ENCODE measurements at places on chromosomes 2 and 18. TPM values are rescaled to one million over a fixed set of nuclear protein-coding genes. Genes with fewer than 3 reads are reported as not detected.
A peak's percentile ranks its signal among the peaks of the same experiment; 100 is the strongest.

OXER1 gene
- 1.3 TPM for total RNA-seq

REG1B gene
- under 0.01 TPM for total RNA-seq

RANBP2 gene
- total RNA-seq = 43.9 TPM

UGT1A10 gene
- under 0.01 TPM for total RNA-seq

MFSD2B gene
- 4.8 TPM for total RNA-seq

DES gene
- total RNA-seq = not detected

RNPEPL1 gene
- total RNA-seq = 45.0 TPM

RAD51AP2 gene
- not detected for total RNA-seq

SCN1A gene
- total RNA-seq = under 0.01 TPM

VIT gene
- not detected for total RNA-seq

ZNF385B gene
- total RNA-seq = not detected

GKN2 gene
- total RNA-seq = not detected

GNAL gene
- total RNA-seq = 0.27 TPM

GALNT13 gene
- total RNA-seq = under 0.01 TPM

CYBRD1 gene
- 39.6 TPM for total RNA-seq

DNA sequence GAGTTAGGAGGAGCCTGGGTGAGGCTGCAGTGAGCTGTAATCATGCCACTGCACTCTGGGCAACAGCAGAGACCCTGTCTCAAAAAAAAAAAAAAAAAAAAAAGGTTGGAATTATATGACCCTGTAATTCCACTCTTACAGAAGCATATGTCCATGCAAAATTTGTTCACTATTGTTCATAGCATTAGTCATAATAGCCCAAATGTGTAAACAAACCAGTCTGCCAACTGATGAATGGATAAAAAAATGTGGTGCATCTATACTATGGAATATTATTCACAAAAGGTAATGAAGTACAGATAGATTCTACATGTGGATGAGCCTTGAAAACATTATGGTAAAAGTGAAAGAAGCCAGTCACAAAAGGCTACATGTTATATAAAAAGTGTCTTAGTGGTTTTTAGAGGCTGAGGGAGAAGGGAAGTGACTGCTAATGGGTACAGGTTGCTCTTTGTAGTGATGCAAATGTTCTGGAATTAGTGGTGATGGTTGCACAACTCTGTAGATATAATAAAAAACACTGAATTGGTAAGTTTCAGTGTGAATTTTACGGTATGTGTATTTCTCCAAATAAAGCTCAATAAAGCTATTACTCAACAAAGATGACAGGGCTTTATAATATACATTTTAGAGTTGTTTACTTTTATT is 9.4 kb downstream of the COA5 start:
- DNase-seq = no peak

DNA sequence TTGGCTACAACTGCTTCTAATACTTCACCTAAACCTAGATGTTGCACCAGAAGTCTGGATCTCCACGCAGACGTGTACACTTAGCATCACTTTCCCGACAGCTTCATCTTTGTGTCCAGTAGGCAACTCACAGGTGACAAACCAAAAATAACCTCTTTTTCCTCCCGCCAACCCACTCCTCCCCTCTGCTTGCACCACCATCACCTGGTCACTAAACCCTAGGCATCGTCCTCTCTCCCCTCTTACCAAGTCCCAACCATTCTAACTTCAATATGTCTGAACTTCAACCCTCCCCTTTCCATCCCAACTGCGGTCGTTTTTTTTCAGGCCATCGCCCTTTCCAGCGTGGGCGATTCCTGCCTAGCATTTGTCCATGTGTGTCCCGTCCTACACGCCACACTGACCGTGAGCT is 413 bp upstream of the CHMP3 start:
- no peak for DNase-seq

DNA sequence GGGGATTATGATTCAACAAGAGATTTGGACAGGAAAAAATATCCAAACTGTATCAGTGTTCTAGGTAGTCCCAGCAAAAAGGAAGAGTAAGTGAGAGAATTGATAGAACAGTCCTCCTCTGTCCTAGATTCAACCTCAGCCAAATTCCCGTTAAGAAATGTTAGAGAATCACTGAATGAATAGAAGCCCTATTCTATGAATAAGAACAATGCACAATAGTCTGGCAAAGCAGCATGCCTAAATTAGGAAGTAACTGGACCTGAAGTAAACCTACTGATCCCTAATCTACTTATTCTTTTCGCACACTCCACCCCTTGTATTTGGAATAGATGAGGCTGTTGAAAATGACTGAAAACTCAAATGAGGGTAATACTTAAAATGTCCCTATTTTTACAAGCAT is 1665.5 kb downstream of the LRP1B start:
- DNase-seq = no peak

GRCh38 chr18:74081966-74082741 is 65.5 kb downstream of the FBXO15 start:
- DNase-seq = peak; percentile 78

DNA sequence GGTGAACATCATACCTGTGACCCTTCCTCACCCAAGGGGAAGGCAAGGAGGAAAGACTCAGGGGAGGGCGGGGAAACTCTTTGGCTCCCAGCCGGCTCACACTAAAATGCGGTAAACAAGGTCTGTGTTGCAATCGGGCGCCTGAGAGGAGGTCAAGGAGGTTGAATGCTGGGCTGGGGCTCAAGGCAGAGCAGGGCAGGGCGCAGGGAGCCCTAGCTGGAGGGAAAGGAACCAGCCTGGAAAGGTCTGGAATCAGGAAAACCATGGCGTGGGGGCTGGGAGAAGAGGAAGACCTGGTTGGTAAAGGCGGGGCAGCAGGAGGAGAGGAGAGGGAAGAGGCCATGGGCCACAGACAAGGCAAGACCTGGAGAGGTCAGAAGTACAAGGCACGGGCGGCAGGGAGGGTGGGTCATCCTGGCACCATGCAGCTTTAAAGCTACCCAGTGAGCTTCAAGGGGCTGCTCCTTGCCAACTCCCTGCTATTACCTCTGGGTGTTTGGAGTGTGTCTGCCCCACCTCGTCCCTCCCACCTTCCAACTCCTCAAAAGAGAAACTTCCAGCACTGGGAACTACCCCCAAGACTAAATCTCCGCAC is 4.8 kb upstream of the TMEM37 start:
- DNase-seq = no peak

- no peak for DNase-seq
Measured at GRCh38 chr2:9087121-9087681, 83.7 kb upstream of the MBOAT2 start.

- DNase-seq = no peak
Measured at GRCh38 chr18:11888726-11889125, 19.4 kb downstream of the MPPE1 start.

GRCh38 chr2:48365476-48365875 is 164.5 kb upstream of the STON1 start:
- DNase-seq = no peak

DNA sequence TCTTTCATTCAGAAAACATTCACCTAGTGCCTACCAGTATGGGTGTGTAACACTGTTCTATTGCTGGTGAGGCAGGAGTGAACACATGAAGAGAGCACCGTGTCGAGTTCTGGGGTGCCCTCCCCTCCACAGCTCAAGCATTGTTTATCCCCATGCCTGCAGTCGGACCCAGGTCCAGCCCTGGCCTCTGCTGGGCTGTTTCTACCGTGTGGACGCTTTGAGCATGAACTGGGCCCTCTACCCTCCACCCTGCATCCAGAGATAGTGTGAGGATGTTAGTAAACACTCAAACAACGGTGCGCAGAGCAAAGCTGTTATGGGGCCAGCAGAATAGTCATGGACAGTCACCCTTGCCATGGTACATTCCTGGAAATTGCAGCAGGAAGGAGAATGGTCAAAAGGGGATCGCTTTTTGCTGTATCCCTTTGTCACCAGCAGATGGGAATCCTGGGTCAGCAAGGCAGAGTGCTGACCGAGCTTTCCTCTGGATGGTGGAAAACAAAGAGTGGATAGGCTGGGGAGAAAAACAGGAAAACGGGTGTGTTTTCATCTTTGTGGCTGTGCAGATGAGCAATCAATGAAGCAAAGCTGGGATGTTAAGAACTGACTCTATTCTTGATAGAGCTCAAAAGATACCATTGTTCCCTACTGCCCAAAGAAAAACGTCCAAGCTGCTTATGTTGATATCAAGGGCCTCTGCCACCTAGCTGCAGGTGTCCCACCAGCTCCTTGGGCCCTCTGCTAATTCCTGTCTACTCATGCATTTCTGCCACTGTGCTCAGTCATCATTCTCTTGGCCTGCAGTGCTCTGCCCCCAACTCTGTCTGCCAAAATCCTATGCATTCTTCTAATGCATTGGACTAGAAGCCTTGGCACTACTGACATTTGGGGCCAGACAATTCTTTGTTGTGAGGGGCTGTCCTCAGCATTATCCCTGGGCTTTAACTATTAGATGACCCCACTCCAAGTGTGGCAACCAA is 38.7 kb downstream of the REEP1 start:
- no peak for DNase-seq

- no peak for DNase-seq
Measured at GRCh38 chr2:96135171-96135570, 3.1 kb downstream of the ASTL start.

- no peak for DNase-seq
Measured at GRCh38 chr18:59606193-59607077, 90.8 kb downstream of the CCBE1 start.

GRCh38 chr18:13283746-13284145 is 65.2 kb downstream of the LDLRAD4 start:
- no peak for DNase-seq

- DNase-seq = no peak
Measured at GRCh38 chr2:221948076-221948475, 350.7 kb downstream of the PAX3 start.

- no peak for DNase-seq
Measured at GRCh38 chr2:18106841-18107240, 228.4 kb downstream of the KCNS3 start.

GRCh38 chr2:127661072-127661649 is 14.2 kb downstream of the LIMS2 start:
- DNase-seq = no peak

GRCh38 chr18:11674119-11674518 is 14.9 kb upstream of the GNAL start:
- DNase-seq = no peak

DNA sequence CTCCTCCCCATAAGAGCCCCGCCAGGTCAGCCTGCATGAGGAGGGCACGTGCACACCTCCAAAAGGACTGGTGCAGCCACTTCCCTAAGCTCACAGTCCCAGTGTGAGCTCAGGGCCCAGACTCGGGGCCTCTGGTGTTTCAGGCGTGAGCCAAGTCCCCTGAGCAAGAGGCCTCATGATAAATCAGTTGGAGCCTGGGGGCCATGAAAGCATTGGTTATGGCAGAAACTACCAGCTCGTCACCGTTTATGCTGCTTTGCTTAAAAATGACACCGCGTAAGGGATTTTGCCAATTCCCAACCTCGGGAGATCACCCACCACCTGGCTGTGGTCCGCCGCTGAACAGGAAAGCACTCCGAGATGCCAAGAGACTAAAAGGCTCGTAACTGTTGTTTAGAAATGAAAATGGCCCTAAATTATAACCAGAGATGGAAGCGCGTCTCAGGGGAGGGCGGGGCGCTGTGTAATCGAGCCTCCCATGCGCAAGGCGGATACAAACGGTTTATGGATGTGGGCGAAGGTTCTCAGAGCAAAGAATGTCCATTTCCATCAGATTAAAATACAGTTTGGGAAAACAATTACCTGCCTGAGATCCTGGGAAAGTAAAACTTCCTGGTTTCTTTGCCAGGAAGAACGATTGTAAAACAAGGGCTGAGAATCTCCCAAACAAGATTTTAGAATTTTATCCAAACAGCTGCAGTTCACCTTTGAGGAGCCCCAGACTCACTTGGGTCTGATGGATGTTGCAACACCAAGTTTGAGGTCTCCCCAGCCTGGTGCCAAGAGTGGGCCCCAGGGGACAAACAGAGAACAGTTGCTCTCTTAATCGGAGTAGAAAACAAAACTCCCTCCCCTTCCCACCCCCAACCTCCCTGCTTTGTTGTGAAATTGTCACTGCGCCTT is 141.4 kb downstream of the BCL2 start:
- no peak for DNase-seq

DNA sequence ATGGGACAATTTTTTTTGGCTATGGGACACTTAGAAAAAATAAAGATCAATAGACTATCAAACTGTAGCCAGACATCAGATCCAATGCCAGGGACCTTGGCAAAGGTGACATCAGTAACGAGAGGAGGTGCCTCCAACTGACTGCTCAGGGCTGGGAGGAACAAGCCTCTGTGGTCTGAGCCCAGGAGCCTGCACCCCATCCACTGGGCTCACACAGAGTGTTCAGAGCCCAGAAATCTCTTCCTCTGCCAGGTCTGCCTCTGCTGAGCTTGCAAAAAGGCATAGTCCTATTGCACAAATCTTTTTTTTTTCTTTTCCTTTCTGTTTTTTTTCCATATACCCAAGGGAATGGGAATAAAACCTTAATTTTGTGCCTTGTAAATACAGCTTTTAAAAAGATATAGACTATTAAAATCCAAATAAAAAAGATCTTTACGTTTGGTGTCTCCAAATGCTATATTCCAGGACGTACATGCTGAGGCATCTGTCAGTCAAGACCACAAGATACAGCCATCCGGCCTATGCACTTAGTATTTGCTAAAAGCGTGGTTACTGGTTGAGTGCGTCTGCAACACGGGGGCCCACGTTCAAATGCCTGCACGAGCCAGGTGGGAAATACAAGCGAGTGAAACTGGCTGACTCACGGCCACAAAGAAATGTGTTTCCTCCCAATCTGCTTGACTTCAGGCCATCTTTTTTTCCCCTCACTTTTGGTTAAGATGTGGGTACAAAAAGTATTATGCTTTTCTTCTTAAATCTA is 7.8 kb upstream of the ARHGAP25 start:
- DNase-seq = peak; percentile 97

- DNase-seq = peak; percentile 50
Measured at GRCh38 chr18:75211002-75211621, 515 bp downstream of the TSHZ1 start.

- DNase-seq = no peak
Measured at GRCh38 chr2:85952196-85952734, 63.5 kb upstream of the ST3GAL5 start.

GRCh38 chr18:72995558-72995957 is 127.8 kb upstream of the NETO1 start:
- DNase-seq = no peak

- DNase-seq = no peak
Measured at GRCh38 chr2:65731476-65731875, 299.1 kb upstream of the SPRED2 start.

DNA sequence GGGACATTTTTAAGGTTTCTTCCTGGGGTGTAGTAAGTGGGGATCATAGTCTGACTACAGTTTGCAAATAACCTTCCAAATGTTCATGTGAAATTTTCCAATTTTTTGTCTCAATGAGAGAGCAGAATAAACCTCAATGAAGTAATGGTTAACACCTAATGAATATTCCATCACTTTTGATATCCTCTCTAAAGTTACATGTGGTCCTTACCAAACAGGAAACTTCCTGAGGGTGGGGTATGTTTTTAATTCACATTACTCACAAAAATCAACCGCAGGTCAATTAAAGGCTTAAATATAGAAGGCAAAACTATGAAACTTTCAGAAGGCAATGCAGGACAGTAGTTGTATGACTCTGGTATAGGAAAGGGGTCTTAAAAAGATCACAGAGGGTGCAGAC is 13.2 kb downstream of the ZNF407 start:
- no peak for DNase-seq

DNA sequence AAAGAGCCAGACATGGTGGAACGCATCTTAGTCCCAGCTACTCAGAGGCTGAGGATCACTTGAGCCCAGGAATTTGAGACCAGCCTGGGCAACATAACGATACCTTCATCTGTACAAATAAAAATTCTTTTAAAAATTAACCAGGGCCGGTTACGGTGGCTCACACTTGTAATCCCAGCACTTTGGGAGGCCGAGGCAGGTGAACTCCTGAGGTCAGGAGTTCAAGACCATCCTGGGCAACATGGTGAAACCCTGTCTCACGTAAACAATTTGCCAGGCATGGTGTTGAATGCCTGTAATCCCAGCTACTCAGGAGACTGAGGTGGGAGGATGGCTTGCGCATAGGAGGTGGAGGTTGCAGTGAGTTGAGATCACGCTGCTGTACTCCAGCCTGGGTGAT is 25.8 kb upstream of the KCNG3 start:
- DNase-seq = no peak

Measured in hematopoietic multipotent progenitor cell (in vitro differentiated cells).